GOT3 (cell line): ENCODE measurements at places on chromosomes 11 and 22.

DNA sequence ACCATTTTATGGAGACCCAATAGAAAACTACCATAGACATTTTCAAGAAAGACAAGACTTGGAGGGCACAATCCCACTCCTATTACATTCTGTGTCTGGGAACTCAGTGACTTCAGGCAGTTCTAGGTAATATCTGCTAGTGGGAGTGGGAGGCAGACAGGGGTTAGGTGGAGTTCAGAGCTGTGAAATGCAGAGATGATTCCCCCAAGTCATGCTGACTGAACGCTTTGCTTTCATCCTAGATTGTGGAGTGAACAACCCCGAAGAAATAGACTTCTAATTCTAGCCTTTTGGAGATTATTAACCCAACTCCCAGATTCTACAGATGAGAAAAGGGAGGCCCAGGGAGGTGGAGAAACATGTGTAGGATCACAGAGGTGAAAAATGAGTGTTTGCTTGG lies 437.8 kb upstream of the CADM1 start:
- no peak for DNase-seq

DNA sequence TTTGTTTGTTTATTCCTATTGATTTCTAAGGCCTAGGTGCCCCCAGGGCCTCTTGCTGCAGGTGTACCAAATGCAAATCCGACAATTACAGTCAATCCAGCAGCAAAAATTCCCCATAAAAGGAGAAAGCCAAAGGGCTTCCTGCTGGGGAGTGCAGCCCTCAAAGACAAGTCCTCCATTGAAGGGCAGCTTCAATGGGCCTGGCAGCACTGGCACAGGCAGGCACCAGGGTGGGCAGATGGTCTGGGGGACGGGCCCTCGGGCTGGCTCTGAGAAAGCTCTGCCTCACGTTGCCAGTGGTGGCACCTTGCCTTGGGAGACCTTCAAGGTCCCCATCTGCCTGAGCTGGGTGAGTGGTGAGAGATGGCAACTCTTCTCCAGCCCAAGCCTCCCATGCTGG lies 128.0 kb downstream of the DSCAML1 start:
- DNase-seq, result no peak

DNA sequence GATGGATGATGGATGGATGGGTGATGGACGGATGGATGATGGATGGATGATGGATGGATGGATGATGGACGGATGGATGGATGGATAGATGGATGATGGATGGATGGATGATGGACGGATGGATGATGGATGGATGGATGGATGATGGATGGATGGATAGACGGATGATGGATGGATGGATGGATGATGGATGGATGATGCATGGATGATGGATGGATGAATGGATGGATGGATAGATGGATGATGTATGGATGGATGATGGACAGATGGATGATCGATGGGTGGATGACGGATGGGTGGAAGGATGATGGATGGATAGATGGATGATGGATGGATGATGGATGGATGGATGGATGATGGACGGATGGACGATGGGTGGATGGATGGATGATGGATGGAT lies 21.1 kb downstream of the KCTD17 start:
- DNase-seq, result no peak

DNA sequence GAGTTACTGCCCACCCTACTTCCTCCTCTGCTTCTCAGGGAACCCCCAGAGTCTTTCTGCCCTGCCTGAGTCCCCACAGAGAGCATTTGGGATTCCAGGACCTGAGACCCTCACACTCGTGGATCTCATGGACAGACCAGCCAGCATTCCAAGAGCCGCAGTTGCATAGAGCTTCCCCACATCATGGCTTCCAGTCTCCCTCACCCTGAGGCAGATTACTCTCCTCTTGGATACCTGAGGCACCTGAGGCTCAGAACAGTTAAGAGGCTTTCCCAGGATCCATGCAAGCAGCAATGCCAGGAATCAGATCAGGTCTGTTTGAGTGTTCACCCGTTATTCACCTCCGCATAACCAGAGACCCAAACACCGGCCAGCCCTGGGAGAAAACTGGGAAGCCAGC lies 102.2 kb downstream of the TRIM29 start:
- no peak for DNase-seq

DNA sequence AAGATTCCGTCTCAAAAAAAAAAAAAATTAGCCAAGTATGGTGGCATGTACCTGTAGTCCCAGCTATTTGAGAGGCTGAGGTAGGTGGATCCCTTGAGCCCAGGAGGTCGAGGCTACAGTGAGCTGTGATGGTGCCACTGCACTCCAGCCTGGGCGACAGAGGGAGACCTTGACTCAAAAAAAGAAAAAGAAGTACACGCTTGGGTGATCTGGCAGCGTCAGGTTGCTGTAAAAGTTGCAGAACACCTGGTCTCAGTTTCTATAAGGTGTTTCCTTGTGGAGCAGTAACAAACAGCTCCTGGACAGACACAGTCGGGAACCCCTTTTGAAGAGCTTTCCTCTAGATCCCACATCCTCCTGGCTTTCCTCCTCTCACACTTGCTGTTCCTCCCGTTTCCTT lies 45.8 kb downstream of the SCGB1A1 start:
- DNase-seq, result no peak

DNA sequence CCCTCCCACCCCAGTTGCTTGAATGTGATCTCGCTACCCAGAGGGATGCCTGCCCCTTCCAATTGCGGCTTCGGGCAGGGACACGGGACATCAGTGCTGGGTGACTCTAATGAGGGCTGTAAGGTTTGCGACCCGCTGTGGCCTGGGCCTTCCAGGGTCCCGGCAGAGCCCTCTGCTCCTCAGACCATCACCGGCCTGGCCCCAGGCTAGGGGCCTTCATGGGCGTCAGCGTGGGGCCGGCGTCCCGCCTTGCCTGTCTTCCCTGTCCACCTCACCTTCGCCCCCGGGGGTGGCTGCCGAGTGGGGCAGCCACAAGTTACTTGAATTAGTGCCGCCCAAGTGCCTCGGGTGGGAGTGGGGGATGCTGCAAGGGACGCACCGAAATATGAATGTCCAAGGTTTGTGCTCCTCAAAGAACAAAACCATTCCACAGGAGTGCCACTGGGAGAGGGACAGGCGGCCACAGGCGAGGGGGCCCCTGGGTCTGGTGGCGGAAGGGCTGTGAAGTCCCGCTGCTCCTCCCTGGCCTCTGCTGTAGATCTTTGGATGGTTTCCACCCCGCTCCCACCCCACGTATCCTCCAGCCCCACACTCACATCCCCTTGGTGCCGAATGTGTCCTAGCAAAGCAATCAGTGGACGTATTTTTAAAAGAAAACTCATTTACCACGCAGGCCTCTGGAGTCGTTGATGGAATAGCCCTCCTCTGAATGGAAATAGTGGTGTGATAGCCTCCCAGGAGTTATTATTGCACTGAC lies 317.1 kb downstream of the NTM start:
- no peak for DNase-seq

DNA sequence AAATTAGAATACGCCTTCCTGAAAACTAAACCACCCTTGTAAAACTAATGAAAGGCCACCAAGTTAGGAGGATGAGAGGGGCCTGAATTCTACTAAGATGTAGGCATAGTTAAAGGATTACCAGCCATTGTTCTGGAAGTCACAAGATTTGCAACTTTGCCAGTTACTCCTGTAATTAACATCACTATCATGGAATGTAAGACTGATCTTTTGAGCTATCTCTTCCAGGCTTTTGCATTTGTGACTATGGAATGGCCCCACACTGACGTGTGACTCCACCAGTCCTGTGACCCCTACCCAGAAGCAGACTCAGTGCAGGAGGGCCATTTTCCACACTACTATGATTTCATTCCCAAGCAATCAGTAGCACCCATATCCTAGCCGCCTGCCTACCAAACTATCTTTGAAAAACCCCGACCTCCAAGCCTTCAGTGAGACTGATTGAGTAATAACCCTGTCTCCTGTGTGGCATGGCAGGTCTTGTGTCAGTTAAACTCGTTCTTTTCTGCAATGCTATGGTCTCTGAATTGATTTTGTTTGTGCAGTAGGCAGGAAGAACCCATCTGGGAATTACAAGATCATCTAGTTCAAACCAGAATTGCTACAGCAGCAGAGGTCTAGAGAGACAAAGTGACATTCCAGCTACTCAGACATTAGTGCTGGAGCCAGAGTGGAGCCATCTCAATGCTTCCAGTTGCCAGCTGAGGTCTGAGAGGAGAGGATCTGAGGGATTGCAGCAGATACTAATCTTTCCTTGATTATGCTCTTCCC lies 1.9 kb upstream of the CTSF start:
- no peak for DNase-seq

- no peak for DNase-seq
Measured at GRCh38 chr11:47104261-47104950, 72.3 kb downstream of the ARFGAP2 start.

DNA sequence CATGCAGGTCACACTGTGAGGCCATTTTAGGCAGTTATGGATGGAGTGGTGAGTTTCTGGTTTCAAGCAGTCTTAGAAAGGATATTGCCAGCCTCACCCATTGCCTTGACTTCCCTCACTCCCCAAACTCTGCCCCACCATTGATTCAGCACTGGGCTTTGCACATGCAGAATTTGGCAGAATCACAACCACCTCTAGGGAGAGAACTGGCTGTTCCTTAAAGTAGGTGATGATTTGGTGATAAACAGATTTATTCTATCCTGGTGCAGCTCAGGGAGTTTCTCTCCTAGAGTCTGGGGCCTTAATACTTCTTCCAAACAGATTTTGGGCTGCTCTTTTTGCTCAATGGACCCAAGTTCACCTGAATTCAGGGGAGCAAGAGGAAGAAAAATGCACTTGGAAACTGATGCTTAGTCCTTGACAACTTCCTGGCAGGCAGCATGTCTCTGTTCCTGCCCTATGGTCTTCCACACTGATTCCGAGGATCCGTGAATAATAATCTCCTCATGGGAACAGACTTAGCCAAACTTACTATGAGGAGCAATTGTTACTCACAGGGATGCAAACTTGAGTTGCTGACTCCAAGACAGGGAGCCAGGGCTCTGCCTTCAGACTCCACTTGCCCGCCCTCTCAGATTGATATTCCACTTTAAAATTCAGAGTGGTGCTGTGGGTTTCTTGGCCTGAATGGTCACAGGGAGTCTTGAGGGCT lies 129.7 kb upstream of the PARVA start:
- DNase-seq, result no peak

- DNase-seq, result no peak
Measured at GRCh38 chr22:31103111-31103510, 4.3 kb downstream of the SELENOM start.

DNA sequence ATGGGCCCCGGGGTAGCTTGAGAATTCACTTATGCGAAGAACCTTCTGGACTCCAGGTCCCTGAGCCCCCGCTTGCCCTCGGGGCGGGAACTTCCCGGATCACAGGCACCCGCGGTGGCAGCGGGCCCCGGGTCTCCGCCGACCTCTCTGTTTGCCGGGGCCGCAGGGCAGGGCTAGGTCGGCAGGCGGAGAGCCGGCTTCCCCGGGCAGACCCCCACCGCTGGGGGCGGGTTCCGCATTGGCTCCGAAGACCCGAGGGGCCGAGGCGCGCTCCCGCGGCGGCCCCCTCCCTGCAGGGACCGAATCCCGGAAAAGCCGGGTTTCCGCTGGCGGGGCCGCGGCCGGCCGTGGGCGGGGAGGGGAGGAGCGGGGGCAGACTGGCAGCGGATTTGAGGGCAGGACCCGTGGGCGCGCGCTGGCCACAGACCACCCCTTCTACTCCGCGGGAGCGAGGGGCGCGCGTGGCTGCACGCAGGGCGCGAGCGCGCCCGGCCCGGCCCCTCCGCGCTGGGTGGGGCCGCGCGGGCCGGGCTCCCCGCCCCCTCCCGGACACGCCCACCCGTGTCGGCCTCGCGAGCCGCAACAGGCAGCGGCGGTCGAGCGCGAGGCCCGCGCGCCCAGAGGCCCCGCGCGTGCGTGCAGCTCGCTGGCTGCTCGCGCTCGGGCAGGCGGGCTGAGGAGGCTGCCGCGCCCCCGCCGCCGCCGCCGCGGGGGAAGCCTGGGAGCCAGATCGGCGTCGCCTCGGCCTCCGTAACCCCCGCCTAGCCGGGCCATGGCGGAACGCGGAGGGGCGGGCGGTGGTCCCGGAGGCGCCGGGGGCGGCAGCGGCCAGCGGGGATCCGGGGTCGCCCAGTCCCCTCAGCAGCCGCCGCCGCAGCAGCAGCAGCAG lies at the start of gene PACS1:
Gene PACS1 (plus strand): TSS at position 558 of the 889 bp plus-strand sequence. CDS start 215 bp downstream, at position 773.
- peak; percentile 30 for DNase-seq

GRCh38 chr11:13222285-13222684 lies 55.3 kb upstream of the BMAL1 start:
- DNase-seq, result no peak

DNA sequence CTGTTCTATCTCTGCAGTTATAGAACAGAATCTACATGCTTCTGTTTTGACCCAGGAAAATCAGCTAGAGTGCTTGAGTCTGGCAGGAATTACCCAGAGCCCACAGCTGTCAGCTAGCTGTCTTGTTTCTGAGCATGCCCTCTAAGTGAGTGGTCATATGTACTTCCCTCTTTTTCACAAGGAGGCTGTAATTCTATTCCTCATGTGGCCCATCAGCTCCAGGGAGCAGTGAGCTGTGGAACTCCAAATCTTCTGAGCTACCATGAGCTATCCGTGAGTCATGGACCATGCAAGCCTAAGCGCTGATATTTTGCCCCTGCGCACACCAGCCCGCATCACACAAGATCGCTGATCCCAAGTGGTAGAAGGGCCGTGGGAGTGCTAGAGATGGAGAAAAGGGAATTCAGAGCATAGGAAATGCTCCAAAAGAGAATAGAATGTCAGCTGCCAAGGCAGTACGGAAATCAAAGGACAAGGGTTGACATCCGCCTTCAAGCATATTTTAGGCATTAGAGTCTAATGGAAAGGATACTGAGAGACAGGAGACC lies 5.4 kb downstream of the FJX1 start:
- DNase-seq, result no peak

GRCh38 chr22:44883011-44883421 lies 126.8 kb downstream of the PHF21B start:
- no peak for DNase-seq

DNA sequence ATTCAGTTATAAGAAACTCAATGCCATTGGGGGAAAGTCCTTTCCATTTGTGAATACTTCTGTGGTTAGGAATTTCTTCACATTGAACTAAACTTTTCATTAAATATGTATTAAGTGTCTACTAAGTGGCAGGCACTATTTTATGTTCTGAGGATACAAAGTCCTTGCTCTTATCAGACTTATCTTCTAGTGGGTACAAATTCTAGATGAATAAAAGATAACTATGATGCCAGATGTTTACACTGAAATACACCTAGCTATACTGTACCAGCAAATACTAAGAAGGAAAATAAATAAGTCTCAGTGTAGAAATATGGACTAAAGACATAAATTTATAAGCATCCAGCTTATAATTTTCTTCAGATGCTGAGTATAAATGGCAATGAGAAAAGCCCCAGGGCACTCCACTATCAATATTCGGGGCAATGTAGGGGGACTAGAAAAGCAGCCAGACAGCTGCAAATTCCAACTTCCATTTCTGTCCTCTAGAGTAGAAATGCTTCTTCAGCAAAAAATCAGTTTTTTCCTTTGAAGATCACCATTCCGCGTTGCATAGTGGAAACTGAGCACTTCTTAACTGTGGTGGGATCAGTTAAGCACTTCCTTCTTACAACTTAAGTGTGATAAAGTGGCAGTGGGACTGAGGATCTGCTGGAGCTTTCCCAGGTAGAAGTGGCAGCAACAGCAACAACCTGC lies 11.8 kb upstream of the BIRC3 start:
- DNase-seq, result no peak
